HFFc6 (cell line): ENCODE measurements at places on chromosomes 7 and 10.
A peak's percentile ranks its signal among the peaks of the same experiment; 100 is the strongest.

- no peak for DNase-seq
These were observed 81.2 kb upstream of the PIP4K2A start for GRCh38 chr10:22795546-22795945.

DNA sequence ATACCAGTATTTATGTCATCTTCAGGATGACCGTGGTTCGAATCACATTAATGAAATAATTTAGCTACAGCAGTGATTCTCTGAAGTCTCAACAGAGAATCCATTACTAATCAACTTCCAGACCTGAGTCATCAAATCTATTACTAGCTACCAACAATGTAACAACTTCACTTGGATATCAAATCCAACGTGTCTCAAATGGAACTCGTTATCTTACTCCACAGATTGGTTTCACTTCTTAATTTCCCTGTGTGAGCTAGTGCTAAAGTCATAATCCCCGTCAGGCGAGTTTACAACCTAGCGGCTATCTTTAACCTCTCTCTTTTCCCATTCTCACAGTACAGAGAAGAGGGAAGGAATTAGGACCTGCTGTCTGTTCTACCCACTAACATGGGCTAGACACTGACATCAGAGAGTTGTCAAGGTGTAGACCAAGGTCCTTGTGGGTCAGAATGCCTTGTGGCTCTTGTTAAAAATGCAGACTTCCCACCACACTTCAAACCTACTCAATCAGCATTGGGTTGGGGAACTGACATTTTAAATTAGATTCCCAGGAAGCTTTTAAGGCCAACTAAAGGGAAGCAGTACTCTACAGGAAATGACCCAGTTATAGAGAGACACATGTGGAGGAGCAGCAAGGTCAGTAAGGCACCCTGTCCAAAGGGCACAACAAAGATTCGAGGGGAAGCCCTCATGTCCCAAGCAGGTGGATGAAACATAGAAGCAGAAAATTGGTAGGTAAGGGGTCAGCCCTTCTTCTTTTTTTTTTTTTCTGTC, 57.3 kb upstream of the GSAP start:
- no peak for DNase-seq

DNA sequence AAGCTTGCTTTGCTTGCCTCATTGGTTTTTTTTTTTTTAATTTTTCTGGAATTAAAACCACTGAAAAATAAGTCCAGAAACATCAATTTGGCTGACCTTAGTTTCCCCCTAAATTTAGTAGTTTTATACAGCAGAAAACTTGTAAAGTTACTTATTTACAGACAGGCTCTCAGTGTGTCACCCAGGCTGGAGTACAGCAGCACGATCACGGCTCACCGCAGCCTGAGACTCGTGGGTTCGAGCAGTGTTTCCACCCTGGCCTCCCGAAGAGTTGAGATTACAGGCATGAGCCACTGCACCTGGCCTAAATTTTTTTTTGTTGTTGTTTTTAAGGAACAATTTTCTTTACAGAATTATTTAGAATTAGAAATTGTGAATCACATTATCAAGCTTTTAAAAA, 250.5 kb downstream of the SDK1 start:
- DNase-seq: no peak

GRCh38 chr7:17725821-17726220, 214.5 kb downstream of the SNX13 start:
- DNase-seq: no peak

DNA sequence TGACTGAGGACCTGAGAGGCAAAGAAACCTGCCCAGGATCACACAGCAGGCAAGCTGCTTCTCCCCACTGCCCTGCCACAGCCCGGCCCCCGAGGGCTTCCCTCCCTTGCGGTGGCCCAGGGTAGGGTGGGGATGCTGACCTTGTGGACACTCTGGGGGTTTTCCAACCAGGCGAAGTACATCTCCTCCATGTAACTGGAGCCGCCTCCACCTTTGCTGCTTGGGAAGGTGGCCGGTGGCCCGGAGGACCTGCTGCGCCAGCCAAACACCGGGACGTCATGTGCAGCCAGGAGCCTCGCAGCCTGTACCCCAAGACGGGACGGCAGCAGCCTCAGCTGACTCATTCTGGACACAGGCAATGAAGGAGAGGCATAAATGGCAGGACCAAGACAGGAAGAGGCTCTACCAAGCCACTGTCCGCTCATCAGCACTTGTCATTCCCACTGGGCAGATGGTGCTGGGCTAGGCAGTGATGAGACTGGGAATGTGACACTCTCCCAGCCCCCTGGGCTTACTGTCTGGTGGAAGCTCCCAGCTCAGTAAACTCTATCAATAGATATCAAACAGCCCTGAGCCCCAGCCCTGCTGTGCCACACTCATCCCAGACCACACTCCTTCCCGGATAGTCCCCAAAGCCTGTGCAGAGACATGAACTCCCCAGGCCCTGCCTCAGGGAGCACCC, 3.7 kb downstream of the OGDHL start:
- DNase-seq: no peak

DNA sequence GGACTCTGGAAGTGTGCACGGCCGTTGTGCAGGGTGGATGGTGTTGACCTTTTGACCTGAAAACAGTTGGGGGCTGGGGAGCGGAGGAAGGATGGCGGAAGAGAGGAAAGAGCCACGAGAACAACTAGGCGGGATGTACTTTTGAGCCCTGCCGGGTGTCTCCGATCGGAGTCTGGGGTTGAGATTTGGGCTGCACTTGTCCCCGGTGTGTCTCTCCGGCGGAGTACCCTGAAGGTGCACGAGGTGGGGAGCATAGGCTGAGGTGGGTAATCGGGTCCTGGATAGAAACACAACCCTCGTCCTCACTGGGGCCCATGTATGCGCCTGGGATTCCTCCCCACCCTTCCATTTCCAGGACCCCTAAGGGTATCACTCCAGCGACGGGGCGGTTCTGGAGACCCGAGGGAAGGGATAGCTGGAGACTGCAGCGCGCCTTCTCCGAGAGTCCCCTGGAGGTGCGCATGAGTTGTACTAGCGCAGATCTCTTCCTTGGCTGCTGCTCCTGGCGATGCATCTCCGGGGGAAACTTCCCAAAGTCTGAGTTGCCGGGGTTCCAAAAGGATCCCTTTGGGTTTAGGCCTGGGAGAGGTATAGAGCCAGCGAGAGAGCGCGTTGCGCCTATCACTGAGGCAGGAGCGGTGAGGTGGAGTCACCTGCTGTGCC, 4.6 kb upstream of the HMX2 start:
- no peak for DNase-seq

DNA sequence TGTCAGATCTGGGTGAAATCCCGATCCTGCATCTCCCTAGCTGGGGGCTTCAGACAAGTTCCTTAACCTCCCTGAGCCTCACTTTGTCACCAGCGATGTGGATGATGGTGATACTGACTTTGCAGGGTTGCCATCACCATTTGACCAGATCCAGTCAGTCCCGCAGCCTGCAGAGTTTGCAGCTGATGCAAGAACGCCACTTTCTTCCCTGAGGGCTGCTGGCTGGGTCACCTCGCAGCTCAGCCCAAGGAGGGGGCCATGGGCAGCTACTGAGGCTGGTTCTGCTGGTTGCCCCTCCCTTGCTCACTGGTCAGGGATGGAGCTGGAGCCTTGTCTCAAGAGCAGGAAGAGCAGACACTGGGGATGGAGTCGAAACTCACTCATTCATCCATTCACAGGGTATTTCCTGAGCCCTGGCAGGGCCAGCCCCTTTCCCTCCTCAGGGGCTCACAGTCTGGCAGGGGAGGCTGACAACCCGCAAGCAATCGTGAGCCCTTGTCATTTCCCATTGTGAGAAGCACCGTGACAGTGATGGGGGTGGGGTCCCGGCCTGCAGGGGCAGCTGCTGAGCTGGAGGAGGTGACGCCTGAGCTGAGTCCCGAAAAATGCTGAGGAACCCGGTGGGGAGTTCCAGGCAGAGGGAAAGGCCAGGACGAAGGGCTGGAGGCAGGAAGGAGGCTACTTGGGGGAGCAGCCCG, 111.1 kb upstream of the TCF7L2 start:
- DNase-seq: no peak

- no peak for DNase-seq
These were observed 44.5 kb downstream of the LRRC18 start for GRCh38 chr10:48894911-48895802.

DNA sequence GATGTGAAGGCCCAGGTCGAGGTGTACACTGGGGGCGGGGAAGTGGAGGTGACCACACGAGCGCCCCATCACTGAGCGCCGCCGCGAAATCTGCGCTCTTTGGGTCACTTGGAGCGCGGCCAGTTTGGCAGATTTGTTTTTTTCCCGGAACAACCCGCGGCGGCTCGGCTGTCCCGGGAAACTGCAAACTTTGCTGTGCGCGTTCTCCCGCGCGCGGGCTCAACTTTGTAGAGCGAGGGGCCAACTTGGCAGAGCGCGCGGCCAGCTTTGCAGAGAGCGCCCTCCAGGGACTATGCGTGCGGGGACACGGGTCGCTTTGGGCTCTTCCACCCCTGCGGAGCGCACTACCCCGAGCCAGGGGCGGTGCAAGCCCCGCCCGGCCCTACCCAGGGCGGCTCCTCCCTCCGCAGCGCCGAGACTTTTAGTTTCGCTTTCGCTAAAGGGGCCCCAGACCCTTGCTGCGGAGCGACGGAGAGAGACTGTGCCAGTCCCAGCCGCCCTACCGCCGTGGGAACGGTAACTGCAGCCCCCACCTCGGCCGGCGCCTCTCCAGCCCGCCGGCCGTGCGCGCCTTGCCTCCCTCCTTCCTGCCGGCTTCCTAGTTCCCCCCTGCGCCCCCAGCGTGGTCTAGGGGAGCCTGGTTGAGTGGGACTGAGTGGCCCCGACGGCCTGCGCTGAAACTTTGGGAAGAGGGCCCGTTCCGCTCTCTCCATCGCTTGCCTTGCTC, at the start of gene CASP7:
Gene CASP7 (plus strand): TSS at position 450 of the 727 bp plus-strand sequence. CDS start 17,582 bp downstream, outside the sequence.
- peak; percentile 70 for DNase-seq
